Astrocyte of the hippocampus (primary cell): ENCODE measurements at places on chromosomes 3 and 15.
A peak's percentile ranks its signal among the peaks of the same experiment; 100 is the strongest.

DNA sequence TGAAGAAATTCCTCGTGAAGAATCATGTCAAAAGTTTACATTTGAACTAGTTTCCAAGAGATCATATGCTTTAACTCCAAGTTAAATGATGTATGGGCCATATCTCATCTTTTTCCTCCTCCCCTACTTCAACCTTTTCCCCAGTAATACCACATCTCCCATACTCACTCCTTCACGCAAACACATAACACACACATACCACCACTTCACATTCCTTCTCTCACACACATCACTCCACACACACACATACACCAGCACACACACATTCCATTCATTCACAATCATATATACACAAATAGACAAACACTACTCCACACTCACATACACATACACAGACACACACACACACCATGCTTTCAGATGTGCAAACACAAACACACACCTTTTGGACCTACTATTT, 769.0 kb upstream of the NR2F2 start:
- no peak for DNase-seq

- DNase-seq, result peak; percentile 68
These were observed 555.8 kb upstream of the IL12A start for GRCh38 chr3:159432682-159433340.

DNA sequence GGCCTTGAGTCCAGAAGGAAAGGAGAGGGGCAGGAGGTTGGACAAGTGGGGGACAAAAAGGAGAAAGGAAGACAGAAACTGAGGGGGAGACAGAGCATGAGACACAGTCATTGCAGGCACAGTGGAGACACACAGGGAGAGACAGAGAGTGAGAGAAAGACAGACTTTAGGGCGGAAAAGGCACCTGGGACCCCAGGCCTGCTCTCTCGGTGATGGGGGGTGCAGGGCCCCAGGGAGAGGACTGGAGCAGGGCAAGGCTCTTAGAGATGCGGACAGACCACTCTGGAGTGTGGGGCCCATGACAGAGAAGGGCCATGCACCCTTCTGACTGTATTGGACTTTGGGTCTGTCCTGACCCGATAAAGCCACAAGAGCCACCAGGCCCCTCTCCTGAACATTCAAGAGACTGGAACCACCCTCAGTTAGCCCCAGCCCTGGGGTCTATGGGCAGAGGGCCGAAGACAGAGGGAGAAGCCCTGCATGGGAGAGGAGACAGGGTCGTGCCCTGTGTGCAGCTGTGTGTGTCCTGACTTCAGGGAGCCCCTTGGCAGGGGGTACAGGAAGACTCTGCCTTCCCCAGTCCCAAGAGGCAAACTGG, 12.5 kb downstream of the PLCD1 start:
- no peak for DNase-seq

- peak; percentile 18 for DNase-seq
These were observed 160.1 kb upstream of the DPH6 start for GRCh38 chr15:35705884-35706585.
